ENCODE measurements at places on chromosomes 3 and 15. TPM values are rescaled to one million over a fixed set of nuclear protein-coding genes. Genes with fewer than 3 reads are reported as not detected.

DNA sequence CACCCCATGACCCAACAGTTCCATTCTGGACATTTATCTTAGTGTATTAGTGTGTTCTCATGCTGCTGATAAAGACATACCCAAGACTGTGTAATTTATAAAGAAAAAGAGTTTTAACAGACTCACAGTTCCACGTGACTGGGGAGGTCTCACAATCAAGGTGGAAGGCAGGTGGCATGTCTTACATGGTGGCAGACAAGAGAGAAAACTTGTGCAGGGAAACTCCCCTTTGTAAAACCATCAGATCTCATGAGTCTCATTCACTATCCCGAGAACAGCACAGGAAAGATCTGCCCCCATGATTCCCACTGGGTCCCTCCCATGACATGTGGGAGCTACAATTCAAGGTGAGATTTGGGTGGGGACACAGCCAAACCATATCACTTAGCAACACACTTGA, 21.6 kb upstream of the GPD1L start:
- DNase-seq, result no peak

DNA sequence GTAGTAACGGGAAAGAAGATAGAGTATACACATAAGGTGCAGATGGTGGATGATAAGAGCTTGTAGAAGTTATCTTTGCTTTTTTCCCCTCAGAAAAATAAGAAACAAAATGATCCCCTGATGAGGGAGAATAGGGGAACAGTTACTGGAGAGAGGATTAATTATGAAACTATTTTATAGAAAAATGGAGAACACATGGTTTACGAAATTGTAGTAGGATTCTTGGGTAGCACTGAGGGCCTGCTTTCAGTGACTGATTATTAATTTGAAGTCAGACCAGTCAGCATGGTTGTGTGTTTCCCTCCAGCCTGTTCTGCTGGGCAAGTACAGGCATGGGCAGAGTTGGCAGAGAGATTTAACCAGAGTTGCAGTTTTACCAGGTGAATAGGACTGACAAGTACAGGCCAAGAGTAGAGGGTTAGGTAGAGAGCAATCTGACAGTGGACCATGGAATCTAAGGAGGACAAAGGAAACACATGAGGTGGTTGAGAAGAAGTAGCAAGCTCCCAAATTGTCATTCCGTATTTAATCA, 5.9 kb downstream of the SLC49A4 start:
- no peak for DNase-seq

DNA sequence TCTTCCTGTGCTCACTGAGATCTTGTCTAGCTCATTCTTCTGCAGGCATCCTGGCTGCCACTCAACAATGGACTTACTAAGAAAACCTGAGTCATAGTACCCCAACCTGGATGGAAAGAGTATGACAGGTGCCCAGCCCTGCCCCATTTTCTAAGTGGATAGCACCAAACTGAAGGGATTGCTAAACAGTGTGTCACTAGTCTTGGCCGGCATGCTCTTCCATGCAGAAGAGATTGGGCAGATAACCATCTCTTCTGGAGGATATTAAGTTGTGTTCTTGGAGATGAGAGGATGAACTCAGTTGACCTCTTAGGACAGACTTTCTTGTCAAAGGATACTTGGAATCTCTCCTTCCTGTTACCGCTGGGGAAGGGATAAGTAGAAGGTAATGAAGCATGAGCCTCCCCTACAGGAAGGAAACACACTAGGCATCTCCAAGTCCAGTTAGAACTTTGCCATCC, 797.5 kb downstream of the AGBL1 start:
- no peak for DNase-seq

- no peak for DNase-seq
These were observed 128.5 kb downstream of the LSAMP start for GRCh38 chr3:116316771-116317170.

GRCh38 chr15:64095795-64096667, at the start of gene SNX1:
Gene SNX1 (plus strand): TSS chr15:64095982. CDS start chr15:64096014, 32 bp downstream.
- DNase-seq, result peak; percentile 92

GRCh38 chr15:36130641-36131310, 448.6 kb upstream of the CDIN1 start:
- no peak for DNase-seq

The IL5RA gene
- not detected for total RNA-seq

The INO80 gene
- total RNA-seq, result 14.8 TPM

The LTK gene
- total RNA-seq, result 0.12 TPM

The PSTPIP1 gene
- 0.77 TPM for total RNA-seq

The FGF12 gene
- 6.6 TPM for total RNA-seq

The NR2E3 gene
- total RNA-seq, result 0.28 TPM

The HYAL3 gene
- 2.2 TPM for total RNA-seq

The LHFPL4 gene
- 2.7 TPM for total RNA-seq
